ENCODE measurements at places on chromosomes 13 and 19. TPM values are rescaled to one million over a fixed set of nuclear protein-coding genes. Genes with fewer than 3 reads are reported as not detected.

Gene PEG3
- total RNA-seq: not detected

- no peak for DNase-seq
Observed at GRCh38 chr19:51263808-51264207, 12.9 kb downstream of the SIGLECL1 start.

GRCh38 chr19:43532571-43532961, 422 bp upstream of the ZNF575 start:
- no peak for DNase-seq

GRCh38 chr19:44613295-44614178, at the start of gene IGSF23:
Gene IGSF23 (plus strand): TSS chr19:44613563. CDS start chr19:44613646, 83 bp downstream.
- DNase-seq: no peak

Gene ZNF610
- total RNA-seq: 6.0 TPM

DNA sequence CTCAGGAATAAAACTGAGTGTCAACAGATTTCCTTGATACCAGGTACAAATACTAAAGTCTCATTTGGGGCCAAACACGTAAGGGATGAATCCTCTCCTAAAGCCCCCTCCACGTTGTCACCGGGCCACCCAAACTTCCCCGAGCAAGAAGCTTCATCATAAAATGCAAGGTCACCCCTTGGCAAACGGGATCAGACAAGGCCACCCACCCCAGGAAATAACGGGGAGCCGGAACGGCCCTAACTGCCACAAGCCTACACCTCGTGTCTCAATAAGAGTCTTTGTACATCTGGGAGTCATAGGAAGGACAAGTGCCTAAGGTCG, 717 bp downstream of the EEF2 start:
- DNase-seq: no peak

DNA sequence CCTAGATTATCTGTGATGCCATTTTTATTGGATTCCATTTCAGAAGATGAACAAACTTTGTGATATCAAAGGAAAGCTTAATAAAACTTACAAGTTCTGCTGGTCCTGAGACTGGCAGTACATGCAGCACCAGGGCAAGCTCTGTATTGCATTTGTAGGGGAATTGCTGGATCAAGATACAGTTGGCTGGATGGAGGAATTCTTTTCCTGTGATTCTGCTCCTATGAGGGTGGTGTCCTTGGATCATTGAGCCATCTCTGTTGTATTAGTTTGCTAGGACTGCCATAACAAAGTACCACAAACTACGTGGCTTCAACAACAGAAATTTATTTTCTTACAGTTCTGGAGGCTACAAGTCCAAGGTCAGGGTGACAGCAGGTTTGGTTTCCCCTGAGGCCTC, 33.9 kb upstream of the CSNK1A1L start:
- no peak for DNase-seq

DNA sequence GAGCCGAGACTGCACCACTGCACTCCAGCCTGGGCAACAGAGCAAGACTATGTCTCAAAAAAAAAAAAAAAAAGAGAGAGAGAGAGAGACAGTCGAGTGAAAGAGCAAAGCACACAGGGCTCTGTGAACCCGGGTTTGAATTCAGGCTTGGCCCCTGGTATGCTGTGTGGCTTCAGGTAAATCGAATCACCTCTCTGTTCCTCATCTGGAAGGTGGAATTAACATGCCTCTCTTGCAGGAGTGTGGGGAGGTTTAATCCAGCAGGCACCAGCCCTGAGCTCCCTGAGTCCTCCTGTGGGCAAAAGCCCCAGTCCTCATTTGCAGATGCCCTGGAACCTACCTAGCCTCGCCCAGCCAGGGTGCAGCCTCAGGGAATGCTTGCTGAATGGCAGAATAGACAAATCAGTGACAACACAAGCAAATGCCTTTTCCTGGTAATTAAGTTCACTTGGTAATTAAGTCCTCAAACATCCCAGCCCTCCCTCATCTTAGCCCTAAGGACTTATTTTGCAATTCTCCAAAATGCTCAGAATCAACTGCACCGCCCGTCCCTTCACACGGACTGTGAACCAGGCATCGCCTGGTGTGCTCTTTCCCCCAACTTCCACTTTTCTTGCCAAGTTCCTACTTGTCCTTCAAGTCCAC, 4.6 kb upstream of the ZNRF4 start:
- DNase-seq: no peak

- DNase-seq: no peak
Observed at GRCh38 chr19:19406878-19407632, 1.6 kb downstream of the GATAD2A start.

Gene FUT6
- not detected for total RNA-seq

DNA sequence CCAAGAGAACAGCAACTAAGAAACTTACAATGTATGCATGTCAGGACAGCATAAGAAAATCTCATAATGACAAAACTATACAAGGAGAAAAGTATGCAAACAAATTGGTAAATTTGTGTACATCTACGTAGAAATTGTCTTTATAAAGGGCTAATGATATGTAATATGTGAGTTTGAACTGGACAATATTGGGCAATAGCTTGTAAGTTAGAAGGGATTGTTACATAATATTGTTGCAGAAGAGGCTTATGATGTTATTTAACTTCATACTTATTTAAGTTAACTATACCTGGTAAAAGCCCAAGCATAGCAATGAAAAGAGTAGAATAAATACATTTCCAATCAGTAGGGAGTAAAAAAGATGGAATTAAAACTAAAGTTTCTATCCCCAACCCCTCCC, 134.0 kb downstream of the MAB21L1 start:
- no peak for DNase-seq

DNA sequence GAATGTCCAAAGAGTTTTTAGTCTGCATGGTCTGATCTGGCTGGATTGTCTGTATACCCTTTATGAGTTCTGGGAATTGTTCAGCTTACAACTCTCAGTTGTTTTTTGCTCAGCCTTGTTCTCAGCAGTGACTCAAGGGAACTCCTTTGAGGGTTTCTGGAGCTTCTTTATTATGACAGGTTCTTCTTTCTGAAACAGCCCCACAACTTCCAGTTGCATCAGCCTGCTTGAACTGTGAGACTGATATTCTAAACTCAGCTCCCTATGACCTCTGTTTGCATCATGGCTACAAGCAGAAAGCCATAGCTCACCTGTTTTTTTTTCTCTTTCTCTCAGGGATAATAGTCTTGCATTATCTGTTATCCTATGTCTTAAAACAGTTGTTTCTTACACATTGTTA, 85.0 kb downstream of the TDRD3 start:
- DNase-seq: no peak

DNA sequence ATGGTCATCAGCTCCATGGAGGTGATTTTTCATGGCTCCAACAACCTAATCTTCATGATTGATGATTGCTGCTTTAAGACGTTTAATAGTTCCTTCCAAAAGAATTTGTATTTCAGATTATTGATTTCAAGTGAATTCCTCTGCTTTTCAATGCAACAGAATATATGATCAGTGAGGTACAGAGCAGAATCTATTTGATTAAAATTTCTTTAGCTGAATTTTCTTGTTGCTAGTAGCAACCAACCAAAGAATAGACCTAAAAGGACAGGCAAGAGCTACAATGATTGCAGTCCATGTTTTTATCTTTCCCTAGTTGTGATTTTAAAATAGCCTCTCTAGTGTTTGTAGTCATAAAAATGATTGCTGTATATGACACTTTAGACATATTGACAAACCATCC, 76.8 kb upstream of the SCEL start:
- DNase-seq: no peak

- no peak for DNase-seq
Observed at GRCh38 chr19:6730941-6731670, 6.3 kb downstream of the GPR108 start.

DNA sequence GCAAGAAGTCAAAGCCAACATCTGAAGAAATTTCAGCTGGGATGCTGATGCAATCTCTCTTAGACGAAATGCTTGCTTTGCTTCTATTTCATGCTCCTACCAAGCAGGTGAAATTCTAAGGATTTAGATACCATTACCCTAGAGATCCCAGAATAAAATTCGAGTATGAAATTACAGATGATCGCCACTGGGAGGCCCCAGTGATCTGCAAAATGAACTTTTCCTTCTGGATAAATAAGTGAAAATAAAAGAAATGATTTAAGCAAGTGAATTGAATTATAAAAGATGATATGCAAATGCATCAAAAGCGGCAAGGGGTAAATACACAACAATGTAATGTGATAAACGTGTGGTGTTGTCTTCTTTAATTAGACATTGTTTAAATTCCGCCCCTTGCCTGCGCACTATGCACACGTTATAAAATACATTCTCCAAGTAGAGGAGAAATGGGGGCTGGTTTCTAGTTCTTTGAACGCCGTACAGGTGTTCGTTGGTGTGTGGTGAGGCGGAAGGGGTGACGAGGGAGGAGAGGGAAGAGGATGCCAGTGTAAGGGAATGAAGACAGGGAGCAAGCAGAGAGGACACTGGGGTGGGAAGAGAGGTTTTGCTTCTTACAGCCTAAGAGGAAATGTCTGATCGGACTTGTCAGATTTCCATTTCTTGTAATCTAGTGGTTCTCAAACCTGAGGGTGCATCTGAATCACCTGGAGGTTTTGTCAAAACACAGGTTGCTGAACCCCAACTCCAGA, 58.0 kb downstream of the ERCC5 start:
- DNase-seq: no peak

DNA sequence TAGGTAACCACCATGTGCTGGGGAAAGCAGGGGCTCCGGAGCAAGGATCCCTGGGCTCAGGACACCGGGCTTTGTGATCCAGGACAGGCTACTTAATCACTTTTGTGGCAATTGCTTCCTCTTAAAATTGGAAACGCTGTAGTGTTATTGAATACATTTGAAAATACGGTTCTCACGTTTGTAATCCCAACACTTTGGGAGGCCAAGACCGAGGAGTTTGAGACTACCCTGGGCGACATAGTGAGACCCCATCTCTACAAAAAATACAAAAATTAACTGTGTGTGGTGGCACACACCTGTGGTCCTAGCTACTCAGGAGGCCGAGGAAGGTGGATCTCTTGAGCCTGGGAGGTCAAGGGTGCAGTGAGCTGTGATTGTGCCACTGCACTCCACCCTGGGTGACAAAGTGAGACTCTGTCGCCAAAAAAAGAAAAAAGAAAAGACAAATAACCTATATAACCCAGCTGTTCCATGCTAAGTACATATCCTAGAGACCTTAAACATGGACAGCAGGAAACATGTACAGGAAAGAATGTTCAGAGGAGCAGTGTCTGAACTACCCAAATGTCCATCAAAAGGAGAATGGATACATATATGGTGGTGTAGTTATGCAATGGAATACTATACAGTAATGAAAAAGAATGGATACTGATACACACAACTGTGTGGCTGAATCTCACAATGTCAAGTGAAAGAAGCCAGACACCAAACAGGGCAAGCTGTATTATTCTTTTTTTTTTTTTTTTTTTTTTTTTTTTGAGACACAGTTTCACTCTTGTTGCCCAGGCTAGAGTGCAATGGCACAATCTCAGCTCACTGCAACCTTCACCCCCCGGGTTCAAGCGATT, 622 bp upstream of the PRODH2 start:
- no peak for DNase-seq

Gene PNMA8C
- not detected for total RNA-seq

GRCh38 chr19:52638601-52639000, 446 bp upstream of the ZNF83 start:
- DNase-seq: no peak

GRCh38 chr19:43562698-43563241, 12.6 kb downstream of the XRCC1 start:
- DNase-seq: peak; percentile 52

- no peak for DNase-seq
Observed at GRCh38 chr13:24802074-24802473, 38.1 kb downstream of the RNF17 start.

DNA sequence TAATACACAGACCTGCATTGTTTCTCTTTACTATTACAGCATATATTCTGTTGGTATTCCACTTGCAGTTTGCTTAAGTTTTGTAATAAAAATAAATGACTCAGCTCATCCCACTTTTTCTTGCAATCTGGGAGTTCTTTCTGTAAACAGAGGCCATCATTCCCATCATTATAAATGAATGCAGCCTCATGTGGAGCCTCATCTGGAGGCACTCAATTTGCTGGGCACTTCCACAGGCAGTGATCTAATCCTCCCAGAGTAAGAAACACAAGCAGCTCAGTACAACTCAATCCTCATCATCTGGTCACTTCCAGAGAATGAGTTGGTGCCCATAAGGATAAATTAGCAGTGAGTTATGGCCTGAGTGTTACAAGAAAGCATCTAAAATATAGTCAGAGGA, 2801.9 kb downstream of the PCDH9 start:
- no peak for DNase-seq

- DNase-seq: no peak
Observed at GRCh38 chr13:35518337-35518946, 42.0 kb upstream of the MAB21L1 start.

DNA sequence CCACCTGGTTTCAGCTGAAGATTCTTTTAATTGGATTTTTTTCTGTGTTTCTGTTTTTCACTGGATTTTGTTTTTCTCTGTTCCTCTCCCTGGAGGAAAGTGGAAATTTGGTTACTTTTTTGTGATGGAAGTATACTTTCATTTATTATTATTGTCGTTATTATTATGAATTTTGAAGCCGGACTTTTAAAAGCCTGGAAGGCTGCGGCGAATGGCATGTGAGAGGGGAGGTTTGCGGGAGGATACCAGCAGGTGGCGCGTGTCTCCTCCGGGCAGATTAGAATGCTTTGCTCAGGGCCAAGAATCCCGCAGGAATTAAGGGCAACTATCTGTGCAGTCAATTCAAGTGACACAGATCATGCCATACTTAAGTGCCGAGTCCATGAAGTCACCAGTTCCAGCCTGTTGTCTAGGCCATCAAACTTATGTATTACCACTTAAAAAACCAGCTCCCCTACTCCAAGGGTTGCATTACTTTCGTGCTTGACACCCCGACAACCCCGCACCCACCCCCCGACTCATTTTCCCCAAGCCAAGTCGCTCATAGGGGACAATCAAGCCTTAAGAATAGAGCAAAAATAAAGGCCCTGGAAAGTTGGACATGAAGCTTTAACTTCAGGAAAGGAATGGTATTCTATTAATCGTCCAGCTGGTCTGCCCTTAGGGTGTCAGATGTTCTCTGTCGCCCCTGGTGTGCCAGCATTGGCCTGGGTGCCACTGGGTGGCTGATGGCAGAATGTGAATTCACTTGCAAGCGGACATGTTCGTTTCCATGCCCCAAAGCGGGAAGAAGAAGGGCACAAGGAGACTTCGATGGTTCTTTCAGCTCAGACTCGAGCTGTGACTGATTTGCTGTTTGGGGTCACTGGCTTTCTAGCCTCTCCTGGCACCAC, 1.3 kb upstream of the LRCH1 start:
- peak; percentile 58 for DNase-seq

DNA sequence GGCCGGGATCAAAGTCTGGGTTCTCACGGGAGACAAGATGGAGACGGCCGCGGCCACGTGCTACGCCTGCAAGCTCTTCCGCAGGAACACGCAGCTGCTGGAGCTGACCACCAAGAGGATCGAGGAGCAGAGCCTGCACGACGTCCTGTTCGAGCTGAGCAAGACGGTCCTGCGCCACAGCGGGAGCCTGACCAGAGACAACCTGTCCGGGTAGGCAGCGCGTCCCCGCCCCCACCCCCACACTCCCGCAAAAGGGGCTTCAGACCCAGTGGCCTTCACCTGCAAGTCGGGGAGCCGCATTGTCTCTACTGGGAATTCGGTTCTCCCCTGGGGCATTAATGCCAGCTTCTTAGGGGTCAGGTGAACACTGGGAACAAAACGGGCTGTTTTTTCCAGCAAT, 114.7 kb upstream of the MCF2L start:
- DNase-seq: no peak

Gene FOSB
- 1.7 TPM for total RNA-seq

GRCh38 chr19:41309180-41310032, 566 bp upstream of the CCDC97 start:
- DNase-seq: no peak
